Ascending aorta (tissue), 2 donors: ENCODE measurements at places on chromosomes 6 and 20. TPM values are rescaled to one million over a fixed set of nuclear protein-coding genes. Genes with fewer than 3 reads are reported as not detected.

- no peak overlapping the region for H3K4me3 ChIP-seq
- no peak overlapping the region for H3K27ac ChIP-seq
- DNase-seq: no peak
- H3K36me3 ChIP-seq: peaks cover 24% of the 10 kb centered on the region
Measured at GRCh38 chr20:3632311-3633004, 30.7 kb downstream of the GFRA4 start.

Gene SSTR4
- not detected for total RNA-seq

GRCh38 chr6:129209355-129209754, 326.4 kb downstream of the LAMA2 start:
- H3K4me1 ChIP-seq: no peaks in the 10 kb centered on the region
- no peak overlapping the region for H3K27ac ChIP-seq
- no peaks in the 10 kb centered on the region for H3K36me3 ChIP-seq
- no peaks in the 10 kb centered on the region for H3K27me3 ChIP-seq
- H3K4me3 ChIP-seq: no peak overlapping the region
- DNase-seq: no peak

DNA sequence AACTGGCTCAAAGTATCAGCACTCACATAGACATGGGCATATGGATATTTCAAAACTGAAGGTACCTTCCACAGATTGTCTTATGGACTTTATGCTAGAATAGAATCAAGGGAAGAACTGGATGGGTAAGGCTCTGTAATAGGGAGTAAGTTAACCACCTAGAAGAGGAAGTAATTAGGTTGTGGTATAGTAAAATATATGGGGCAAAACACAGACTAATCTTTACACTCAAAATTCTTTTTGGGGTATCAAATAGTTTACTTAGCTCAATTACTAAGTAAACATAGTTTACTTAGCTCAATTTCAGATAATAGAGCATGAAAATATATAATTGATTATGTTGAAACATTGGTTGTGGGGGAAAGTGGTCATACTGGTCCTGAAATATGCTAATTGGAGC, 94.2 kb upstream of the ATXN1 start:
- no peak overlapping the region for H3K27ac ChIP-seq
- no peaks in the 10 kb centered on the region for H3K36me3 ChIP-seq
- H3K27me3 ChIP-seq: no peaks in the 10 kb centered on the region
- H3K4me1 ChIP-seq: no peaks in the 10 kb centered on the region
- no peak for DNase-seq

- H3K27ac ChIP-seq: no peak overlapping the region
- no peaks in the 10 kb centered on the region for H3K4me1 ChIP-seq
- no peak overlapping the region for H3K4me3 ChIP-seq
- H3K36me3 ChIP-seq: no peaks in the 10 kb centered on the region
- no peak for DNase-seq
Measured at GRCh38 chr6:130585587-130585986, 219.8 kb downstream of the TMEM200A start.

DNA sequence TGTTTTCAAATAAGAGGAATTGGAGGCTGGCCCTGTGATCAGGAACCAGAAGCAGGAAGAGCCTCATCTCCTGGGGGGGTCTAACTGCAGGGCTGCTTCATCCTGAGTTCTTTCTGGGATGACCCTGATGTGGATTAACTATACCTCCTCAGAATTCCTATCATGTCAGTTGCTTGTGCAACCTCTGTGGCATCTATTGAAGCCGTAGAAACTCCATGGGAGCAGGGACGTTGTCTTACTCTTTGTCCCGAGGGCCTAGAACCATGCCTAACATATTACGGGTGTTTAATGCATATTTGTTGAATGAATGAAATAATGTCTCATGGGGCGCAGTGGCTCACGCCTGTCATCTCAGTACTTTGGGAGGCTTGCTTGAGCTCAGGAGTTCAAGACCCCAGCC, 110.1 kb upstream of the AGPAT4 start:
- no peaks in the 10 kb centered on the region for H3K27me3 ChIP-seq
- no peak overlapping the region for H3K4me3 ChIP-seq
- no peak overlapping the region for H3K27ac ChIP-seq

Gene ISM1
- 60.1 TPM for total RNA-seq

DNA sequence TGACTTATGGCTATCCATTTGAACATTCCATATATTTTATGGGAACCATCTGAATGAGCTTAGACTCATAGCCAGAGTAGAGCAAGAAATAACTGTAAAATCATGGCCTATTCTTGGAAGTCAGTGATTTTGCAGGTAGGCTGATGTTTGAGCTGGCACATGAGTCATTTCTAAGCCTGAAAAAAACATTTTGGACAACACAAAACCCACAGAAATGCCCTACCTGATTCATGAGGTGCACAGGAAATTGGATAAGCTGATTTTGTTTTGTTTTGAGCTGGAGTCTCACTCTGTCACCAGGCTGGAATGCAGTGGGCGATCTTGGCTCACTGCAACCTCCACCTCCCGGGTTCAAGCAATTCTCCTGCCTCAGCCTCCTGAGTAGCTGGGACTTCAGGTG, 443.0 kb downstream of the PKHD1 start:
- H3K27ac ChIP-seq: no peak overlapping the region
- H3K27me3 ChIP-seq: no peaks in the 10 kb centered on the region
- no peaks in the 10 kb centered on the region for H3K36me3 ChIP-seq

GRCh38 chr6:12481292-12481691, 191.1 kb downstream of the EDN1 start:
- H3K4me3 ChIP-seq: no peak overlapping the region
- no peak overlapping the region for H3K27ac ChIP-seq
- DNase-seq: no peak
- peaks cover 13% of the 10 kb centered on the region for H3K4me1 ChIP-seq
- no peaks in the 10 kb centered on the region for H3K27me3 ChIP-seq

DNA sequence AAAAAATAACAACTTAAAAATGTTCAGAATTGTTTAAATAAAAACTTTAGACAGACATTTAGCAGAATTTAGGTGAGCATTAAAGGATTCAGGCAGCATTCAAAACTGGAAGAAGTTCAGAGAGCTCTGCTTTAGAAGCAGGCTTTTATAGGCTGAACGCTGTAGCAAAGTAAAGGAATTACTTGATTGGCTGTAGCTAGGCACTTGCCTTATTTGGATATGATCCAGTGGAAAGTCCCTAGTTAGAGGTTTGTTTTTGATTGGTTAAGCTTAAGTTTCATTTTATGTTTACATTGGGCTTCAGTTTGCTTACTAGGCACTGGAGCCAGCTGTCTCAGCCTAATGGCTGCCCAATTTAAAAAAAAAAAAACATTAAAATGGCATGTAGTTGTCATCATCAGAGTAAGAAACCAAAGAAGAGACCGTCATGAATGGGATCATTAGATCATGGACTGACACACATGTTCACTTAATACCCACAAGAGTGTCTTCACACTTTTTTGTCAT, 65.1 kb downstream of the CBFA2T2 start:
- no peaks in the 10 kb centered on the region for H3K36me3 ChIP-seq
- H3K4me1 ChIP-seq: peaks cover 10% of the 10 kb centered on the region
- peak overlapping the region; percentile 32 for H3K4me3 ChIP-seq
- peak overlapping the region; percentile 27 for H3K27ac ChIP-seq

- H3K27ac ChIP-seq: no peak overlapping the region
- no peak for DNase-seq
- H3K27me3 ChIP-seq: no peaks in the 10 kb centered on the region
- no peak overlapping the region for H3K4me3 ChIP-seq
- H3K4me1 ChIP-seq: no peaks in the 10 kb centered on the region
- no peaks in the 10 kb centered on the region for H3K36me3 ChIP-seq
Measured at GRCh38 chr6:18368277-18369105, 18.7 kb upstream of the RNF144B start.

GRCh38 chr6:16360365-16360764, 122.0 kb downstream of the GMPR start:
- H3K27ac ChIP-seq: no peak overlapping the region
- H3K36me3 ChIP-seq: no peaks in the 10 kb centered on the region
- H3K4me3 ChIP-seq: no peak overlapping the region
- no peaks in the 10 kb centered on the region for H3K27me3 ChIP-seq
- H3K4me1 ChIP-seq: no peaks in the 10 kb centered on the region
